ENCODE measurements at places on chromosomes 7 and 10.

GRCh38 chr10:103175580-103176285, 17.3 kb downstream of the NT5C2 start:
- no peak for DNase-seq

DNA sequence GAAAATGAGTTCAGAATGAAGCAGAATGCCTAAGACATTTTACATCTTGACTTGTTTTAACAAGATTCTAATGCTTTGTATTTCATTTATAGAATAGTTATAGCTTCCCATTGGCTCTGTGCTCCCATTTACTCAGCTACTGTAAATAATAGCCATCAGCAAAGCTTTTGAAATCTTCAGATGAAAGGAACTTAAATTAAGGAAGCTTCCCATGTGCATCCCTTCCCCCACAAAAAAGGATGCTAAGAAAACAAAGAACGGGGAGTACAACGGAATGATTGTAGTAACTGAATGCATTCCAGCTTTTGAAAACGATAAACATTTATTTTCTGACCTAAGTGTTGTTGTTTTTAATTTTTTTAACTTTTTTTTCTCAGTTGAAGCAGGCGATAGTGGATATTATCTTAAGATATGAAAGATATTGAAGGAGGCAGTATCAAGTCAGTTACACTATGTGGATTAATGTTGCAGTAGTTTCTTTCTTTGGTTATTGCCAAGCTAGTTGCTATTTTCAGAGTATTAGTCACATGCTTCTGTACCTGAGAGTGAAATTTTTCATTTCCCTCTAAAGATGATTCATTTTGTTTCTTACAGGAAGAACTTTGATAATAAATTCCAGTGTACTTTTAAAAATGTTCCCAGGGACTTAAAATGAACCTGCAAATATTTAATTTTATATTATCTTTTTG, 129.2 kb downstream of the KCND2 start:
- DNase-seq = no peak

DNA sequence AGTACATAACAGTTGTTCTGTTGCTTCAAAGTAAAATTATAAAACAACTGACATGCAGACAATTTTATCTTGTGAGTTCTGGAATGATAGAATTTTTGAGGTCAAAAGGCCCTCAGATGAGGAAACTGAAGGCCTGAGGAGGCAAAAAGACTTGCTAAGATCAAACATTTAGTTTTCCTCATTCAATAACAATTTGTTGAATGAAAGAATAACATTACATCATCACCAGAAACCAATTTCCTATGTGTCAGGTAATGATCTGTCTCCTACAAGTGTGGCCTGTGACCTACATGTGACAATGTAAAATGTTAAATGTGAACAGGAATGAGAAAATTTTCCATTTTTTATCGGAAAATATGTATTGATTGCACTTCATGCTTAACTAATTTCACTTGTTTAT, 16.6 kb upstream of the ASB4 start:
- DNase-seq = no peak

GRCh38 chr10:111360260-111360925, 283.6 kb downstream of the ADRA2A start:
- DNase-seq = peak; percentile 14

- DNase-seq = no peak
Observed at GRCh38 chr7:90412458-90413184, 9.4 kb downstream of the CLDN12 start.

DNA sequence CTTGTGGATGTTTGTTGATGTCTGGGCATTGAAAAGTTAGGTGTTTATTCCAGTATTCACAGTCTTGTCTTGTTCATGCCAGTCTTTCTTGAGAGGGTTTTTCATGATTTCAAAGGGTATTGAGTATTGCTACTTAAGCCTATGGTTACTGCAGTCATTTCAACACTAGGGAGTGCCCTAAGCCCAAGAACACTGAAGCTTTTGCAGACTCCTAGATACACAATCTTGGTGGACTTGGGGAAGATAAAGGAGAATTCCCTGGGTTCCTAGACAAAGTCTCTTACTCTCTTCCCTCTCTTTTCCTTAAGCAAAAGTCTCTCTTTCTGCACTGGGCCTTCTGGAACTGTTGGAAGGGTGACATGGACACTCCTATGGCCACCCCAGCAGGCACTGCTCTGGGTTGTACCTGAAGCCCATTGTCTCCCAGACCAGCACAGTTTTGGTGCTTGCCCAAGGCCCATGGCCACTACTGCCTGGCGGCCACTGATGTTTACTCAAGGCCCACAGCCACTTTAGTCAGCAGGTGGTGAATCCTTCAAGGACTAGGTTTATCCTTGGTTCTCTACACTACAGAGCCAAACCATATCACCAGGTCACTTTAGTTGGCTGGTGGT, 24.9 kb downstream of the SAMD9 start:
- no peak for DNase-seq

GRCh38 chr7:151379193-151379520, 30.7 kb downstream of the WDR86 start:
- DNase-seq = no peak

GRCh38 chr10:132306864-132307751, 642 bp downstream of the STK32C start:
- DNase-seq = peak; percentile 33

DNA sequence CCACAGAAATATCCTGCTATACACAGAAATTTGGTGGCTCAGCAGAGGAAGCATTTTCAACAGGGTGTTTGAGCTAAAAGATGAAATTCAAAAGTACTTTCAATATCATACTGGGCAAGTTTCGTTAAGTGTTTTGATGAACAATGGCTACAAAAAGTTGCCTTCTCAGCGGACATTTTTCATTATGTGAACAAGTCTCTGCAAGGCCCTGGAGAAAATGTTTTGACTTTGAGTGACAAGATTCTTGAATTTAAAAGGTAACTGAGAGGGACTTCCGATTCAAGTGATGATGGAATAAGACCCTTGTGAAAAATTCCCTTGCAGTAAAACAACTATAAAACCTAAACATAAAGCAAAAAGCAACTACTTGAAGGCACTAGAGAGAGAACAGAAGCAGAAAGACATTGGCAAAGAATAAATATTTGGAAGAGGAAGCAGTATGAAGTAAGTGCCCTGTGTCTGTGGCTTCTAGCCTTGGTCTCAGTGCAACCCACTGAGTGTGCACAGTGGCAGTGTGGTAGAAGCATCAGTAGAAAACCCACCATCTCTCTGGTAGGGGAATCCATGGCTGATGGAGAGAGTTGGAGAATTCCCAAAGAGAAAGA, 62.5 kb upstream of the NAMPT start:
- DNase-seq = no peak

DNA sequence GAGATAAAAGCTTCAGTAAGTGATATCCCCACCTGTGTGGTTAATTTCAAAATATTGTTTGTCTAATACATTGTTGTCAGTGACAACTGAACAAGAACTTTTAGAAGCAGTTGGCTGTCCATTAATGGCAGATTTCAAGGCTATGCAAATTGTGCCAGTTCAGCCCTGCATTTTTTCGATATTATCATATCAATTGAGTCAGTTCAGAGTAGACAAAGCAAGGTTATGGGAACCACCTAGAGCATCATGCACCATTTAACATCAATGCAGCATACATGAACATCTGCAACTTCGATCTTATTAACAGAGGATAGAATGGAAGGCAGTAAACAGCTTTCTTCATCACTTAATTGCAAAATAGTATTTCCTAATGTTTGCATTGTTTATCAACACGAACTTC, 180.7 kb upstream of the KAT6B start:
- DNase-seq = no peak

- DNase-seq = no peak
Observed at GRCh38 chr7:30901856-30902255, 9.8 kb upstream of the AQP1 start.

- DNase-seq = no peak
Observed at GRCh38 chr10:97123765-97124164, 62.0 kb downstream of the SLIT1 start.

DNA sequence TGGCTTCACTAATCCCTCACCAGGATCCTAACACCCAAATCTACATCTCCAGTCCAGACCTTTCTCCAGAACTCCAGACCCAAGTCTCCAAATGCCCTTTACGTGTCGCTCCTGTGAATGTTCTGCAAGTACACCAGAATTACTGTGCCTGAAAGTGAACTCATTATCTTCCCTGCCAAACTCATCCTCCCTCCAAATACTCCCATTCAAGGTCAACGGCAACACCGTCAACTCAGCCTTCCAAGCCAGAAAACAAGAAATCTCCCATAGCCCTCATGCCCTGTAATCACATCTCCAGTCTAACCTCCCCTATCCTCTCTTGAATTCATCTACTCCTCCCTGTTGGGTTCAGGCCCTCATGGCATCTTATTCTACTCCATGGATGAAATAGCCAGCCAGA, 12.3 kb downstream of the CREB3L2 start:
- DNase-seq = no peak

- DNase-seq = no peak
Observed at GRCh38 chr10:1020460-1020859, 5.2 kb downstream of the IDI2 start.

GRCh38 chr7:66092654-66093053, 17.0 kb downstream of the ASL start:
- DNase-seq = no peak

GRCh38 chr10:43160046-43160920, 22.0 kb downstream of the CSGALNACT2 start:
- no peak for DNase-seq

DNA sequence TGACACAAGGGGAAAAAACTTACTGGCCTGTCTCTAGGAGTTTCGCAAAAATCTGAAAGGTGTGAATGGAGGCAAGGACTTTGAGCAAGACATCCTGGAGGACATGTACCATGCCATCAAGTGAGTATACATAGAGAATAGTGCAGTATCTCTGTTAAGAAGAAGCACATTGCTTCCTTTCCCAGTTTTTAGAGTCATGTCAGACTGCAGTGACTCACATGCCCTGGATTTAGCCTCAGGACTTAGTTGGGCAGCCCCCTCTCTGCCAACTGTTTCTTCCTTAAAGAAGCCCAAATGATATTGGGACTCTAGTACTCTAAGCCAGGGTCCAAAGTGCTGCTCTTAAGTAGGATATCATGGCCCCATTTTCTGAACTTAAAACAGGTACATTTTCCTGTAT, 28.1 kb upstream of the NFKB2 start:
- DNase-seq = no peak

DNA sequence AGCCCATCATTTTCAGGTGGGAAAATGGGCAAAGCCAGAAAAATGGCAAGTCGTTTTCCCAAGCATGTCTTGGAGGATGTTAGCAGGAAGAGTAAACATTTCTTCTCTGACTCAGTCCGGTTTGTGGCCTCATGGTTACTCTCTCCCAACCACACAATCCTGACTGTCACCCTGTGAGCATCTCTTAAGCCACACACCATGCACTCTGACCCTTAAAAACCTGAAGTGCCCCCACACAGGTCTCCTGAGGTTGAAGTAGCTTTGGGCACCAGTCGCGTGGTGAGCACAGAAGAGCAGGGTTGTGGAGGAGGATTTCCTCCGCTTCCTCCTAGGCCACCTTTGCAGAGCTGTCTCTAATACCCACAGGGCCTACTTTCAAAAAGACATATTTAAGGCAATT, 387.3 kb upstream of the NPVF start:
- no peak for DNase-seq

GRCh38 chr7:124376111-124376510, 343.2 kb upstream of the TMEM229A start:
- DNase-seq = no peak

DNA sequence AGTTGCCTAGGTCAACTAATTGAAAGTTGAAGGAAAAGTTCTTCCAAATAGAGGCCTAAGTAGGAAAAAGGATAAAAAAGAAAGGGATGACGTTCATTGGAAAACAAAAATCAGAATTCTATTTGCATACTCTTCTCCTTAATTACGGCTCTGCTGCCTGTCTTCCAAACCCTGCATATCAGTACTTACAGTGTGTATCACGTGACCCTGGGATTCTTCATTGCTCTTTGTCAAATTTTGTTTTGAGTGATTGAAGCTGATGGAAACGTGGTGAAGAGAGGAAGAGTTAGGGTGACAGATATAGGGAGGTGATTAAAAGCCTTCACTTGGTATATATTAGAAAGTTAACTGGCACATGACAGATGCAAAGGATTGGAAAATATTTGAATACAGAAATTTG, 97.9 kb downstream of the ZNF92 start:
- DNase-seq = no peak

GRCh38 chr10:114631090-114631665, 26.9 kb downstream of the ABLIM1 start:
- no peak for DNase-seq

GRCh38 chr7:79298145-79298760, 155.2 kb downstream of the MAGI2 start:
- DNase-seq = no peak

DNA sequence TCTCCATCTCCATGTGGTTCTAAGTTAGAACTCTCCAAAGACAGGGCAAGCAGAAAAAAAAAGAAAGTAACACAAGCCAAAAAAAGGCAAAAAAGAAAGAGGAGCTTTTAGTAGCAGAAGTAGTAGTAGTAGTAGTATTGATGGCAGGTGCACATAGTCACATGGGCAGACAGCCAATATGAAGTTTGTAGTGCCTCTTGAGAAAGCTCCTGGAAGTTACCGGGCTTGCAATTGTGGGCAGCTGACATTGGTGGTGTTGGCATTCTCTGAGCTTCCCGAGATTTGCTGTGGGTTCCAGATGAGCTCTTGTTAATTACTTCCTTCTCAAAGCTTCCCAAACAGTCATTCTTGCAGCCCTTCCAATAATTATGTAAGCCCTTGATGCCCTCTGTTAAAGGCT, 1128.5 kb downstream of the TYW1 start:
- DNase-seq = no peak

DNA sequence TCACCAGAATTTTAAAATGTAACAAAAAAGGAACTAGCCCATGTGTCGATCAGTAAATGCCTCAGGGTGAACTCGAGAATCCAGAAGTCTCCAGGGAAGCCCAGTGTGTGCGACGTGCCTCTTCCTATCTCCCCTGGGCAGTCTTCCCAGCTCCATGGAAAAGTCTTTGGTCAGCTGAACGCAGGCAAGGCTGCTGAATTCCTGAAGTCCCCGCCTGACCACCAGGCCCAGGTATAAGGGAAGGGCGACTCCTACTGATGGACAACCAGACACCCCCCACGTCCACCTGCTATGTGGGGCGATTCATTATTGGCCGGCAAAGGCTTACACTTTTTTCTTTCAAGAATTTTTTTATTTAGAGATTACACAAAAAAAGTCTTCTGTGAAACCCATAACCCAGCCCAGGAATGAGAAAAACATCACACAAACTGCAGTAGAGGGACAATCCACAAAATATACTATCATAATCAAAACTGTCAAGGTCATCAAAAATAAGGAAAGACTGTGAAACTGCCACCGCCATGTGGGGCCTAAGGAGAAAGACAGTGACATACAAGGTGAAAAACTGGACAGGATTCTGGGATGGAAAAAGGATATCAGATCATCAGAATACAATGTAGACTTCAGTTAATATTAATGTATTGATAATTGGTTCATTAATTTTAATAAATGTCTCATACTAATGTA, 93.5 kb downstream of the CTBP2 start:
- peak; percentile 15 for DNase-seq

DNA sequence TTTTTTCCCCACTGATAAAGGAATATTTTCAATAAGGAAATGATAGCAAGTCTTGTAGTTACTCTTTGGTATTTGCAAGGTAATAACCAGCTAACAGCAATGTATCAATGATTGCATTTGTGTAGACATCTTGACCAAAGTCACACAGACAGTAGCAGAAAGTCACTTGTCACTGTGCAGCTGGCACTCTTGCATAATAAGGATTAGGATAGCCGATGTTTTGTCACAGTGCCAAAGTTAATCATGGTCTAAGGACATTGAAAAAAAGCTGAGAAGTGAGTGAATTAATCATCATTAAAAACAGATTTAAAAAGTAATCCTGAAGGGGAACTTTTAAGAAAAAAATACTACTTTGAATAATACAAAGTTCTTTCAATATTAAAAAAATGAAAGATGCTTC, 834.3 kb upstream of the C7orf33 start:
- no peak for DNase-seq

Measured in left ventricle myocardium inferior (tissue), 1 donor.